ENCODE measurements at places on chromosomes 2 and 18.

GRCh38 chr2:65204461-65205210 lies 23.0 kb upstream of the ACTR2 start:
- DNase-seq: peak; percentile 29

DNA sequence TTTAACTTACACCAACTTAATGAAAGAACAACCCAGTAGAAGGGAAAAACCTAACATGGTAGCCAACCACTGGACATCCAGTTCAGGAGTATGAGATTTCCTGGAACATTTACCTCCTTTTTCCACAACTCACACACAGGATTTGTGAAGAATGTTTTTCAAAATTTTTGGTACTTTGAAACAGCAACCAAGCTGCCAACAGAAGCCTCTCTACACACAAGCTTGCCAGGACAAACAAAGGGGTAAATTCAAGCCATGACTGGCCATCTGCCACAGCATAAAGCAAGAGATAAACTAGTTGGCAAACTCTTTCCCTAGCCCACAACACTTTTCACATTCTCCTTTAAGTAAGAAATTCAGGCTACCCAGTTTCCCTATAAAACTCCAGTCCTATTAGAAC lies 21.4 kb downstream of the MGAT4A start:
- DNase-seq: peak; percentile 75

- DNase-seq: no peak
Measured at GRCh38 chr2:6072768-6073167, 380.6 kb downstream of the SOX11 start.

- no peak for DNase-seq
Measured at GRCh38 chr2:201971531-201972228, 62.0 kb upstream of the FZD7 start.

DNA sequence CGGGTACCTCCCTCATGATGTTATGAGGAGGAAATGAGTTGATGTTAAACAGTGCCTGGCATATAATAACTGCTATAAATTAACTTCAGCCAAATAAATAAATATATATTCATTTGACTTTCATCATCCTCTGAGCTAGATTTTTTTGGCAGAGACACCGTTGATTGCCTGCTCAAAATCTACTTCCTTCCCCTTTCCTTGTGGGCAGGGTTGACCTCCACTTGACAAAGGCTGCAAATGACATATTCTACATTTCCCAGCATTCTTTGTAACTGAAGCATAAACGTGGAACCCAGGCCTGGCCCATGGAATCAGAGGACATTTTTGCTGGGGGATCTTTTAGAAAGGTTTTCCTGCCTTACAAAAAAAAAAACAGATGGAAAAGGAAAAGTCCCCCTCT lies 177.8 kb downstream of the TXNL1 start:
- DNase-seq: no peak

GRCh38 chr18:56488739-56489138 lies 149.7 kb downstream of the TXNL1 start:
- DNase-seq: no peak

GRCh38 chr2:39378968-39379367 lies 58.1 kb downstream of the MAP4K3 start:
- DNase-seq: no peak

GRCh38 chr2:19775838-19776237 lies 125.9 kb downstream of the TTC32 start:
- no peak for DNase-seq

DNA sequence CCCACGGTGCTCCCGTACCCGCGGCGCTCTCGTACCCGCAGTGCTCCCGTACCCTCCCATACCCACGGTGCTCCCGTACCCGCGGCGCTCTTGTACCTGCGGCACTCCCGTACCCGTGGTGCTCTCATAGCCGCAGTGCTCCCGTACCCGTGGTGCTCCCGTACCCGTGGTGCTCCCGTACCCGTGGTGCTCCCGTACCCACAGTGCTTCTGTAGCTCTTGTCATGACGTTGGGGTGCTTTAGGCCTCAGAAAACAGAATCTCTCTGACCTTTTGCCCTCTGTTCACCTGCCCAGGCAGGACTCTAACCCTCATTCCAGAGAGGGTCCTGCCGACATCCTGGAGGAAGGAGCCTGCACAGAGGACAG lies 35.3 kb downstream of the SLC66A2 start:
- DNase-seq: no peak

DNA sequence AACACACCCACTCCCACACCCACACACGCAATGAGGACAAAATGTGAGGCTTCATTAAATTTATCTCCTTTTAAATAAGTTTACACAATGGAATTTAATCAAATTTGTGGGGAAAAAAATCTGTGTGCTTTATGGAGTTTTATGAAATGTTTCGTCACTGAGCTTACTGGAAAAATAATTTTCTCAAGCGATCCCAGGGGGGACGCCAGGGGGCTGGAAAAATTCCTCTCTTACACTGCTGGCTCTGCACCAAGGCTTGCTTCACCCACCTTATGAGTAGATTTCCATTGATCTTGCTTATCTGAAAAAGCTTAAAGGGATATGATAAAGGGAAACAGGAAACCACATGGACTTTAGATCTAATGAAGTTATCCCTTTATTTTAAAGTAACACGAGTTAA lies 95.5 kb downstream of the CABYR start:
- no peak for DNase-seq

- DNase-seq: no peak
Measured at GRCh38 chr18:9337873-9338272, 3.3 kb downstream of the TWSG1 start.

DNA sequence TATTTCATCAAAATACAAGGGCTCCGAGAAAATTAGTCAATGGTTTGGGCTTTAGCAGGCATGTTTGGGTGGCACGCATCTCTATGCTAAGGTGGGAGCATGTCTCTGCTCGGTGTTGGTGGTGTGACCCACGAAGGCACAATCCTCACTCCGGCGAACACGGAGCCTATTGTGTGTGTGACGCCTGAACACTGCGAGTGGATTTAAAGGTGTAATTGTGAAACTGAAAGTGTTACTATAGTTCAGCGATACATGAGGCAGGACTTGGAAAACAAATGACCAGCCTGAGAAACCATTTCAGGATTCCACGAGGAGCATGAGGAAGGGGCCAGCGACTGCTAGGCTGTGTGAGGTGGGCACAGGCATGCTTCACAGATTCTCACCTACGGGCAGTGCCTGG lies 41.7 kb upstream of the LDLRAD4 start:
- no peak for DNase-seq

- no peak for DNase-seq
Measured at GRCh38 chr2:96617012-96617411, 21.1 kb downstream of the KANSL3 start.

GRCh38 chr2:8421658-8422449 lies 260.0 kb upstream of the ID2 start:
- no peak for DNase-seq

DNA sequence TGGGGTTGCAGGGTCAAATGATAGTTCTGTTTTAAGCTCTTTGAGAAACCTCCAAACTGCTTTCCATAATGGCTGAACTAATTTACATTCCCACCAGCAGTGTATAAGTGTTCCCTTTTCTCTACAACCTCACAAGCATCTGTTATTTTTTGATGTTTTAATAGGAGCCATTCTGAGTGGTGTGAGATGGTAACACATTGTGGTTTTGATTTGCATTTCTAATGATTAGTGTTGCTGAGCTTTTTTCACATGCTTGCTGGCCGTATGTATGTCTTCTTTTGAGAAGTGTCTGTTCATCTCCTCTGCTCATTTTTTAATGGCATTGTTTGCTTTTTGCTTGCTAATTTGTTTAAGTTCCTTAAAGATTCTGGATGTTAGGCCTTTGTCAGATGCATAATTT lies 107.7 kb downstream of the PDE11A start:
- no peak for DNase-seq

DNA sequence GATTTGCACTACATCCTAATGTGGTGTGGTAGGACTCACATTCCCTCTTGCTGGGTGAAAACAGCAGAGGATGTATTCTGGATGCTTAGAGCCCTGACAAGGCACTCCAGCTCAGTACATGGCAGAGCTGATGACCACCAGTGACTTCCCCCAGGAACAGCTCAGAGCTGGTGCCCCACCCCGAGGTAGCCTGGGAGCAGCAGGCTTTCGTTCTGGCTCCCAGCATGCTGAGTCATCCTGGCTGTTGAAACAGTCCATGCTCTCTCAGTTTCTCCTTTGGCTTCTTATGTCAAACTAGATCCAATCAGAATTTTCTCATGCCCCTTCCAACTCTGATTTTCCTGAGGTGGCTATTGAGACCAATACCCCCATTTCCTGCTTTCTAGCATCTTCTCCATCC lies 438.2 kb downstream of the NBAS start:
- DNase-seq: no peak

- DNase-seq: peak; percentile 61
Measured at GRCh38 chr2:174247474-174248186, 702 bp downstream of the OLA1 start.

DNA sequence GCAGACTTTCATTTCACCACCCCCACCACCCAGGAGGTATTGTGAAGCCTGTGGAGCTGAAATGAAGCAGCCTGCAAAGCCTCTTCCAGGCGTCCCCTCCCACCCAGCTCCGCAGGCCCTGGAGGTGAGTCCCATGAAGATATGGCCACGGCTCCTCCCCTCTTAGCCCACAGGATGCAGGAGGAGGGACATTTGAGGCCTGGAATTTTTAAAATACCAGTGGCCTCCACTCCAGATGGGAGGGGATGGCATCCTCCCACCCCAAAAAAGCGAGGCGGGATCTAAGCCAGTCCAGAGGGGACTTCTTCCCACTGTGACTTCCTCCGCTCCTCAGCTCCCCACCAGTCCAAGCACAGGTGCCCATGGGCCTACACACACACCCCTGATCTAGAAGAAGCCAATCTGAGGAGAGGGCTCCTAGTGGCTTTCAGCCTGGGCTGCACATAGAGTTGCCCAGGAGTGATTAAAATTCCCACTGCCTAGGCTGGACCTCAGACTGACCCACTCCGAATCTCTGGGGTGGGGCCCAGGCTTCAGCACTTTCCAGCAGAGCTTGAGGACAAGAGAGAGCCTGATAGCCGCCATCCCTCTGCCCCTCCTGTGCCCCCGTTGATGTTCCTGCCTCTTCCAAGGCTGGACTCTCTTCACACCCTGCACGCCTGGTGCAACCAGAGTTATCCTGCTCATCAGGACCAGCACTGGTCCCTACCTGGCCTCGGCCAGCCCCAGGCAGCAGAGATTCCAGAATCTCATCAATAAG lies 206.9 kb downstream of the TNS1 start:
- no peak for DNase-seq

DNA sequence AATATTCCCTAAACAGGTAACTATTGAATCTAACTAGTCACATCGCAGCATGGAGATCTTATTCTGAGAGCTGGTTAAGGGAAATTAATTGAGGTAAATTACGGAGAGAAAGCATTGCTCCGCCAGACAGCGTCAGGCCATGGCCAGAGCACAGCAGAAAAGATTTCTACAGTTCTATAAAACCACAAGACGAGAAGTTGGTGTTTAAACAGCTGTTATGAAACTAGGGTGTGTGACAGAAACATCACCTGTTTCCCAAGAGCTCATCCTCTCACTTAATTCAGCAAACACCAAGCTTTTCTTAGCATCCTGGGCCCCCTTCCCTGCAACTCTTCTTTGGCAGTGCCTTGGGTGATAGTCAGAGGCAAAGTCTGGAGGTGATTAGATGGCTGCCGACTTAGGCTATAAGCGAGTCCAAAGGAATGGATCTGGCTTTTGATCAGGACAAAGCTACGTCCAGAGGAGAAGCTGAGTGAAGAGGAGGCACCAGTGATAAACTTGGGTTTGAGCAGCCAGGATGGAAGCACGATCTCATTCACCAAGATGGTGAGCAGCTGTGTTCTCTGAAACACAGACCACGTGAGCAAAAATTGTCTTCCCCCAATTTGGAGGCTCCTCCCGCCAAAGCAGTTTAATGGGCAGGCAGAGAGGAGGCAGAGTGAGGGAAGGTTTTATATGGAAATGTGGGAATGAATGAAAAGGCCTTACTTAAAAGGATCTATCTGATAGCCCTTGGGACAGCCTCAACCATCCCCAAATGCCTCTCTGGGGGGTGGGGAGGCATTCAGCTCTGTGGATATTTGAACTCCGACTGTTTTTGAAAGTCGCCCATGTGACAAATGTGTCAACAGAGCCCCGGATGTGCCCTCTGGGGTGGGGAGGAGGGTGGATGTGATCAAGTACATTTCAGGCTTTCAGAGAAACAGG lies 57.8 kb downstream of the PKDCC start:
- no peak for DNase-seq

GRCh38 chr2:98461498-98462049 lies 16.9 kb downstream of the INPP4A start:
- no peak for DNase-seq

DNA sequence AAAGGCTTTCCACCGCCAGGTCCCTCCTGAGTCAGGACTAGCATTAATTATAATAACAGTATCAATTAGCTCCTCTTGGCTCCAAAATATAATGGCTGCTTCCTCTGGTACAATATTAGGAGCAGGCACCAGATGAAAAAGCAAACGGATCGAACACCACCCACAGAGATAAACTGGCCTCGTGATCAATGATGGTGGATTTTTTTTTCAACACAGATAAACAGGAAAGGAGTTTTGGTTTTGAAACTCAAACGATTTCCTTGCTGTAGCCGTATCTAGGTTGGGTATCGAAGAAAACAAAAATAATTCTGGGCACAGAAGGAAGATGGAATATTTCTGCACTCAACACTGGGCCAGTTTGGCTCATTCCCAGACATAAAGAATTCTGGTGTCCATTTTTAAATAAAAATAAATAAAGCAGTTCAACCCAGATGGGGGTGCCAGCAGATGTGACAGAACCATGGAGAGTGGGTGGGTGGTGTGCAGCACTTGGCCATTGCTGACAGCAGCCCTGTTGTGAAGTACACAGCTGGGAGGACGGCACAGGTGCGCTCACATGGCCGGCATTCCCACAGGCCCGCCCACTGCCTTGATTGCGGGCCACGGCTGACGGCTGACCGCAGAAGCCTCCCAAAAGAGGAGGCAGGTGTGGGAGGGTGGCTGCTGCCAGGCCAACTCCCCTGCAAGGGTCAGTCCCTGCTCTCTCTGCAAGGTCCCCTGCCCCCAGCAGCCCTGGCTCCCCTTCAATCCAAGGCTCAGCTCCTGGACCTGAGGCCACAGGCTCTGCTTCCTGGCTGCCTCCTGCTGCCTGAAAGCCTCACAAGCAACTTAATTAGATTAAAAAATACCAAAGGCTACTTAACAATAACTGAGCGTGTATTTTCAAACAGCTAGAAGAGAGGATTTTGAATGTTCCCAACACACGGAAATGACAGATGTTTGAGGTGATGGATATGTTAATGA lies 351.9 kb upstream of the ID2 start:
- peak; percentile 26 for DNase-seq

DNA sequence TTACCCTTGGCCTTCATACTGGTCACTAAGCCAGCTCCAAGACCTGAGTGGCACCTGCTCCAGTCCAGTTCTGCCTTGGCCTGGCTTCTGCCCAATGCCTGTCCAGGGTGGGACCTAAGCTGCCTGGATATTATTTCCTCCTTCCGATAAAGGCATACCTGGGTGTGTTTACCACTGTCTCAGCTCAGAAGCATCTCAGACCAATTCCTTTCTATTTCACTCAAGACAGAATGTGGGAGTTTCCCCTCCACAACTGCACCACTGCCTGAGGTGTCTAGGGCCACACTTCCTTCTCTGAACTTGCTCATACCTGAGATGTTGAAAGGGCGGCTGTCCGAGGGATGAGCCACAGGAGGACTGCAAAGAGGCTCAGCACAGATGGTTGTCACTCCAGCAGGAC lies 18.4 kb upstream of the CAB39 start:
- DNase-seq: no peak

- DNase-seq: no peak
Measured at GRCh38 chr2:142140434-142140845, 9.6 kb upstream of the LRP1B start.

- DNase-seq: no peak
Measured at GRCh38 chr2:134679745-134680144, 39.1 kb downstream of the TMEM163 start.

Measured in body of pancreas (tissue), 4 donors.